ENCODE measurements at places on chromosomes 11 and 22.
A peak's percentile ranks its signal among the peaks of the same experiment; 100 is the strongest.

GRCh38 chr11:2780850-2781407 lies 81.1 kb upstream of the KCNQ1OT1 start:
- DNase-seq, result peak; percentile 8

- DNase-seq, result peak; percentile 58
Observed at GRCh38 chr11:59186130-59186594, 14.2 kb downstream of the DTX4 start.

GRCh38 chr11:18720091-18720807 lies 5.7 kb downstream of the IGSF22 start:
- DNase-seq, result no peak

- no peak for DNase-seq
Observed at GRCh38 chr11:130670200-130670599, 221.8 kb downstream of the ADAMTS15 start.

- no peak for DNase-seq
Observed at GRCh38 chr11:77072851-77073327, 6.1 kb downstream of the CAPN5 start.

DNA sequence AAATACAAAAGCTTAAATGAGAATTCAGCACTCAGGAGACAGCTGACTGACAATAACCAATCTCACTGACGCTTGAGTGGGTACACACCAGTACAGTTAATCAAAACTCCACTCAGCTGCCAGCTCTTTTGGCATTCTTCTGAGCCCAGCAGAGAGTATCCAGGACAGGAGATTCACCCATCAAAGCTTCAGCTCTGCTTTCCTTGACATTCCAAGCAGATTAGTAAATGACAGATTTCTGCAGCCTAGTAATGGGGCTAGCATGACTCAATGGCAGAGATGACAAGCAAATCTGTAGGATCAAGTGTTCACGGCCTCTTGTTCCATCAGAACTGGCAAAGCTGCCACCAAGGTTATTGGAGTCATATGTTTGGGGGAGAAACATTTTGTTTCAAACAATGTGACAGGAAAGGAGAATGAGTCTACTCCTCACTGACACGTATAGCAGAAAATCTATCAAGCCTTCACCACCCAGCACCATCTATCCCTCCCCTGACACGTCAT lies 420.0 kb downstream of the DYNC2H1 start:
- DNase-seq, result no peak

DNA sequence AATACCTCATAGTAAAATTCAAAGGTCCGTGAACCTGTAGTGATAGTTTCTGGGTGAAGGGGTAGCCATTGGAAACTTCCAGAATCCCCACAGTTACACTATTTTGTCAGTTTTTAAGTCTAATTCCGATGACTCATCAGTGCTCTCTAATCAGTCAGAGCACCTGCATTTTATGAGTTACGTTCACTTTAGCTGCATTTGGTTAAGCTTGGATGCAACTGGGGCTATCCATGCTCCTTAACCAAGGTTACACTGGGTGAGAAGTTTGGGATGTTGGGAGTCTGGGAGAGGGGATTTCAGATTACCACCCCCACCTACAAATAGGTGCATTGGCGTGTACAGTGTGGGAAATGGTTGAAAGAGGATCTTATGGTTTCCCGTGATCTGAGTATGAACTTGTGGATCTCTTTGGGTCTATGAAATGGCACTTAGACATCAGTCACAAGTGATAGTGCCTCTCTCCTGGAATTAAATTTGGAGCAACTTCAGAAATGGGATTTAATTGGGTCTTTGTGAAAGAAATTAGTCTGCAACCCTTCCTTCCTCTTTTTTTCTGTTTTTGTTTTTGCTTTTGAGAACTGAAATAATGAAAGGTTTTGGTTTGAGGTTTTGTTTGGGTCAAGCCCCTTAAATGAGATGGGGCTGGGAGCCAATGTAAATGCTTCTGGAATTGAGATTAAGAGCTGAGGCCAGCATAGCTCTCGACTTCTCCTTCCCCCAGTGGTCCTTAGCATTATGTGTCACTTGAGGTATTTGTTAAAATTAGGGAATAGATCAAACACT lies 31.5 kb downstream of the EHF start:
- no peak for DNase-seq

- DNase-seq, result no peak
Observed at GRCh38 chr11:96037405-96037949, 113.6 kb upstream of the MTMR2 start.

- no peak for DNase-seq
Observed at GRCh38 chr11:119584193-119585042, 144.6 kb downstream of the NECTIN1 start.

DNA sequence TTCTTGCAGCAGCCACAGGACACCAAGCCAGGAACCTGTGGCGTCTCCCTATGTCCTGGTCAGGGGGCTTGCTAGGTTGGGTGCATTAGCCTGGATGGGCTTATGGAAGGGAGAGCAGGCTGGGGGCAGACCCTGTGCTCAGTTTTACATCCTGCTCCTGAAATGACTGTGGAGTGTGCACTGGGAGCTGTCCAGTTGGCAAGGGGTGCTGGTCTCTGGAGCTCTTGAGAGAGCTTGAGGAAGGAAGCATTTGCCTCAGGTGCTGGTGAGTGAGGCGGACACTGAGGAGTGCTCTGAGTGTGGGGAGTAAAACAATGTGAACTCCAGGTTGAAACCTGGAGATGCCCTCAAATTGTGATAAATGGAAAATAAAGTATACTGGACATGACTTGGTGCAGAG lies 3.4 kb downstream of the SCGB1D4 start:
- DNase-seq, result no peak

GRCh38 chr11:114275280-114275679 lies 20.9 kb upstream of the NNMT start:
- no peak for DNase-seq

DNA sequence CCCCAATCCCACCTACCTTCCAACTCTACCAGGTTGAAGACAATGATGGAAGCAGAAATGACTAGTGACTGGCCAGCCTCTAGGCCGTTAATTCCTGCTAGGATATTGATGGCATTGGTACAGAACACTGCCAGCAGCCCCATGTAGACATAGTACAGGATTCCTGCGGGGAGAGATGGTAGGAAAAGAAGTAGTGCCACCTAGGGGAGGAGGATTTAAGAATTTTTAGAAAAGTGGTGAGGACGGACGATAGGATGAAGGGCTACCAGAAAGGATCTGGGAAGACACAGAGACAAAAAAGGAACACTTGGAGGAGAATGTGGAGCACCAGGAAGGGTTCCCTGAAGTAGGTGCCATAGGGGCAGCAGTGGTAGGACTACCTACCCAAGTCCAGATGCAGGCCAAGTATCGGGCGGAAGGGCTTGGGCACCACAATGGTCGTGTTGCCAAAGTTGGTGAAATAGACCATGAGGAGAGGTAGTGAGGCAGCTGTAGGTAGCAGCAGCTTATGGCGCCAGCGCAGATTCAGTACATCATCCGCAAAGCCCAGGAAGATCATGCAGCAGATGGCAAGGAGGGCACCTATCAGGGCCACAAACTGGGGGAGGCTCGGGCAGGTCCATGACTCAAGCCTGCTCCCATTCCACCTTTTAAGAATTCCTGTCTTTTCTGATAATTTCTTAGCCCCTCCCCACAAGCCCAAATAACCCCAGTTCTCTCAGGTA lies 1.2 kb downstream of the DPAGT1 start:
- DNase-seq, result no peak

GRCh38 chr11:306645-307371 lies 808 bp upstream of the IFITM2 start:
- DNase-seq, result no peak

- DNase-seq, result no peak
Observed at GRCh38 chr11:92302770-92303169, 78.2 kb downstream of the FAT3 start.

DNA sequence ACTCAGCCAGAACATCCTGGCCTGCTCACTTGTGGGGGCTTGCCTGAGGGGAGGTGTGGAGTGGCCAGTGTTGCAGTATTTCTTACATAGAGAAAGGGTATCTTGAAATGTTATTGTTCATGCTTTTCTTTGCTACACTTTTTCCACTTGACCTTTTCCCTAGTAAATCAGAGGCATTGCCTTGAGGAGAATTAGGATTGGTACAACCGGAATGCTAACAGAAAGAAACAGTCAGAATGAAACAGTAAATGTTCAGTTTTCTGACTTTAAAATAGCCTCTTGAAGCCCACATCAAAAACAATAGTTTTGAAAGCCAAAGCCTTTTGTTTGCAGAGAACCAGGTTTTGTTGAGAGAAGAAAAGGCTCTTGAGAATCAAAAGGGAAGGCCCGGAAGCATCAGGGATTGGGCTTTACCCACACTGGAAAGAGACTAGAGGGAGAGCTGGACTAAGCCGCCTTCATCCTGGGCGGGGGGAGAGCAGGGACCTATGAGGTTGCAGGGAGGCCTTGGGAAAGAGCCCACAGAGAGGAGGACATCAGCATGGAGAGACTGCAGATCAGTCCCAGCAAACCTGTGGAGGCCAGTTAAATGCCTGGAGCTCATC lies 12.4 kb downstream of the ADM start:
- no peak for DNase-seq

DNA sequence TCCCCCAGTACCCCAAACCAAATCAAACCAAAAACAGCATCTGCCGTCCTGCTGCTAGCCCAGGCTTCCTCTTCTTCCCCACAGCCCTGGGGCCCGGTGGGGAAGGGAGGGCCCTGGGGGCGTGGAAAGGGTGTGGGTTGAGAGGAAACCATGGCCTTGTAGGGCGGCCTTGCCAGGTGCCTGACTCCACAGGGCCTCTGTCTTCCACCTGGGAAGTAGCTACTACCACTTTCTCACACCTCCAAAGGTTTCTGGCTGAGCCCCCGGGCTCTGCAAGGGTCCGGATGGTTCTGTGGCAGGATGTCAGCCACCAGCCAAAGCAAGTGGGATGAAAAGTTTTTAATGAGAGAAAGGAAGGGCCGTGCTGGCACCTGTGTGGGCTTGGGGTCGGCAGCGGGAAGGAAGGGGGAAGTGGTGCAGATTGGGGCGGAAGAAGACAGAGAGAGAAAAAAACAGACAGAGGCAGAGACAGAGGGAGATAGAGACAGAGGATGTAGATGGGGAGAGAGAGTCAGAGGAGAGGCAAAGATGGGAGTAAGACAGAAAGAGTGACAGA lies 10.5 kb downstream of the TPST2 start:
- DNase-seq, result peak; percentile 52

DNA sequence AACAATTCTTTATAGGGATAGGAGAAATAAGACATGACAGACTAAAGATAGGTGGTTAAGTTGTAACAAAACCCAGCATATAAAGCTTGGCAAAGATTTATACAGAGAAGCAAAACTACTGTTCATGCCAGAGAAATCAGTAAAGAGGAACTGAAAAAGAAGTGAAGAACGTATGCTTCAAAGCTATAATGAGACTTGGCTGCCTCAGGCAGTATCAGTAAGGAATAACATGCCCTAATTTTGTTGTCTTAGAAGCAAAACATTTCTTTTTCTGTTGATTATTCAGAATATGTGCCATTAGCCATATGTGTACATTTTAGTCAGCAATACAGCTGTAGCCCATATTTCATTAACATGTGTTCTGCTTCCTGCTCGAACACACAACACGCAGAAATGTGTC lies 403.2 kb downstream of the NELL1 start:
- no peak for DNase-seq

DNA sequence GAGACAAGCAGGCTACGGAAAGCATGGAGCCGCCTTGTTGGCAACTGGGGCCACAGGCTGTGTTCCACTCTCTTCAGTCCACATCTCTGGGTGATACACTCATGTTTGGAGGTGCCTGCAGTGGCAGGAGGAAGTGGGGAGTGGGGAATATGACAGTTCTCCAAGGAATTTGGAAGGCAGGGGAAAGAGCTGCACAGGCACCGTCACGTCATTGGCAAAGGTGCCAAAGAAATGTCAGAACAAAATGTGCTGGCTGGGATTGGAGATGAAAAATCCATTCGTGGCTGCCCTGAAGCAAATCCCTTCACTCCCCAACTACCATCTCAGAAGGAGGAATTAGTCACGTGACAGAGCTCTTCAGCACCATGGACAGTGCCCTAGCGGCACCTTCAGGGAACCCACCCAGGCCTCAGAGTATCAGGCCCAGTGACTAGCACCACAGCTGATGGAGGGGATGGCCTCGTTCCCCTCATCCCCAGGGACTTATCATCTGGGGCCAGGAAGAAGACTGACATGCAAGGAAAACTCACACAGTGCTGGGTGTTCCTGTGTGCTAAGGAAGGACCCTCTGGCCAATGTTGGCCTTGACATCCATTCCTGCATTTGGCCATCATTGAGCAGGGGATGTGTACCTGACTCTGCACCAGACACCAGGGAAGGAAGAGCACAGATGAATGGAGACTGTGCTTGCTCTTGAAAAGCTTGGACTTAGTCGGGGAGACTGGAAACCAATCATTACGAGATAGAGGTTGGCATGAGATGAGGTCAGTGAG lies 48.5 kb upstream of the PRDM11 start:
- no peak for DNase-seq

- DNase-seq, result no peak
Observed at GRCh38 chr11:2127482-2128129, 11.6 kb downstream of the IGF2 start.

GRCh38 chr11:114989536-114989935 lies 311.2 kb downstream of the NXPE2 start:
- no peak for DNase-seq

- peak; percentile 64 for DNase-seq
Observed at GRCh38 chr11:67484847-67485311, 2.1 kb downstream of the AIP start.

GRCh38 chr11:125315079-125315740 lies 150.7 kb downstream of the PKNOX2 start:
- no peak for DNase-seq
